ENCODE measurements at places on chromosomes 13 and 19.

- no peak for DNase-seq
Observed at GRCh38 chr13:41492432-41493260, 35.3 kb downstream of the RGCC start.

DNA sequence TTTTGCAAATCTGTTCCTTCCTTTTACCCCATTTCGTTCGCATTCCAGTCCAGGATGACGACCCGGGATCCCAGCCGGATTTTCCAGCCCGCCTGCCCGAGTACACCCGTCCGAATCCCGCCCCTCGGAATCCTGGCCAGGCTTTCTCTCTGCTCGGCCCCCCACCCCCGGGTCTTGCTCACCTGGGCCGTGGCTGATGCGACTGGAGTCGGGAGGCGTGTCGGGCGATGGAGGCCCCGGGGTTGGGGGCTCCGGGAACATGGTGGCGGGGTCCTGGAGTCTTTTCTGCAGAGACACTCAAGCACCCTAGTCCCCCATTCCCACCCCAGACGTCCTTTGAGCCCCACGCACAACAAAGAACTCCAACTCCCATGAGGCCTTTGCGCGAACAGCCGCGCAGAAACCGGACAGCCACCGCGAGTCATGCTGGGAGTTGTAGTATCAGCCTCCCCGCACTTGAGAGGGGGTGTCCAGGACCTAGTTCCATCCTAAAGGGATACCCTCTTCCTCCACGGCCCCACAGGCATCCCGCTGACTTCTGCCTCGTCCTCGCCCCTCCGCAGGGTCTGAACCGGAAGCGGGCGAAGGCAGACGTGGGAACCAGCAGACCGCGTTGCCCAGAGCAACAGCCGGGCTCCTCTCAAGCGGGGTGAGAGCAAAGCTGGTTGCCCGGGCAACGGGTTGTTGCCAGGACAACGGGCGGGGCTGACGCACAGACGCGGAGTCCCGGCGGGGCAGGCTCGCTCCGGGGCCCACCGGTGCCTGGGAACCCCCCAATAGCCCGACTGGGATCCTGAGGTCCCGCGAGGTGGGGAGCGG lies 1.1 kb downstream of the SYT5 start:
- DNase-seq: peak; percentile 63

DNA sequence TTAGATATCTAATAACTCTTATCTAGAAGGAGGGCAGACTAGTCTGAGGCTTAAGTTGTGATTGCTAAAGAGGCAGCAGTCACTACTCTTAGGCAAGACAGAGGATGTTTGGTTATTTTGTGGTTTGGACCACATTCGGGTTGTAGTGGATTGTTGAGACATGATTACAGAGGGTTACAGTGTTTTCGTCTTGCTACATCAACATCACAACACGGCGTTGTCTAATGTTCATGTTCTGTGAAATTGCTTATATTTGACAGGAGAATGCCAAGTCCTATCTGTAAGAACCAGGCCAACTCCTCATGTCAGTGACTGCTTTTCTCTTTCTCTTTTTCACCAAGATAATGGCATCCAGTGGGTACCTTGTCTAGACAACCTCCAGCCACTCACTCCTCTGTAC lies 16.8 kb upstream of the TM9SF2 start:
- DNase-seq: no peak

DNA sequence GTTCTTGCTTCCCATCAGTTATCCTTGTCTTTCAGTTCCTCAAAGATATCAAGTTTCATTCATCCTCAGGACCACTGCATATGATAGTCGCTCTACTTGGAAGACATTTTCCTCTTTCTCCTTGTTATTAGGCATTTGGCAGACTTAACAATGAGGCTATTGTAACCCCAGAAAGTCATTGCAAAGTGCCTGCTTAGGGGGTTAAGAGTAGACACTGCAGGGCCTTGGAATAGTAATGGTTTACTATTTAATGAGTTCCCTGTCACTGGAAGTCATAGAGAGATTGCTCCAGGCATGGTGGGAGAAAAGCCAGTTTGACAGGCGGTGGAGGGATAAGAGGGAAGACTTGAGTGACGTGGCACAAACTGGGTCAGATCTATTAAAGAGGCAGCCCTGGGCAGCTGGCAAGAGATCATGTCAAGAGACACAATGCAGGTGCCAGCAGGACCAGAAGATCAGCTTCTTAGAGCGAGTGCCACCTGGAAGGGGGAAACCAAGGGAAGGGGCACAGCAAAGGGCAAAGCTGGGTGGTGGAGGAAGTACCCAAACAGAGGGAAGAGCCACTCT lies 16.8 kb upstream of the CPB2 start:
- DNase-seq: no peak

GRCh38 chr13:108049211-108049610 lies 166.1 kb downstream of the LIG4 start:
- no peak for DNase-seq

DNA sequence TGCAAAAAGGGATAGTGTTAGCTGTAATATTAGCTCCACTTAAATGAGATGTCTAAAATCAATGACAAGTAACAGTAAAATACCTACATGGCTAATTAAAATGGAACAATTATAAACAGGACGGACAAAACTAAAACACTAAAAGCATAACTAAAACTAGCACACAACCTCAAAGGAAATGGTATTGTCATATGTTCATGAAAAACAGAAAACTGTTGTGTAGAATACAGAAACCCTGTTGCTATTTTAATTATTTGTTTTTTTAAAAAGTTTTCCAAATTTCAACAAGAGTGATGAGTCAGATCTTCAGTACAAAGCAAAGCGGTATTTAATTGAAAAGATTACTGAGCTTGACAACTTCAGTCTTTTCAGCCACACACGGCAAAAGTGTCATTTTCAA lies 4.2 kb downstream of the RCBTB2 start:
- no peak for DNase-seq

DNA sequence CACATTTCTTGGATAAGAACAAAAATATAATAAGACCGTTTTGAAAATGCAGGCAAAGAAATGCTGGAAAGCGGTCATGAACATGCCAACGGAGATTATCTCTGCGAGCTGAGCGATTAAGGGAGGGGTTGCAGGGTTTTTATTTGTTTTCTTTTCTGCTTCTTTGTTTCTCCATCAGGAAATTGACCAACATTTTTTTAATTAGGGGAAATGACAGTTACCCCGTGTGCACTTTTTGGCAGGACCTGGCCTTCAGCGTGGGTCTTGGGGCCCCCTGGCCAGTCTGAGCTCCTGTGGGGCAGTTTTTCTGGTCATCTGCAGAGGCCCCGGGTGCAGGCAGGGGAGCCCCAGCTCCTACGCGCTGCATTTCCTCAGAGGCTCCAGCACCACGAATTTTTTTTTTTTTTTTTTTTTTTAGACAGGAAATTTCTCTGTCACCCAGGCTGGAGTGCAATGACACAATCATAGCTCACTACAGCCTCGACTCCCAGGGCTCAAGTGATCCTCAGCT lies 31.3 kb upstream of the HOMER3 start:
- DNase-seq: no peak

GRCh38 chr13:21034603-21035191 lies 26.7 kb downstream of the LATS2 start:
- peak; percentile 57 for DNase-seq

DNA sequence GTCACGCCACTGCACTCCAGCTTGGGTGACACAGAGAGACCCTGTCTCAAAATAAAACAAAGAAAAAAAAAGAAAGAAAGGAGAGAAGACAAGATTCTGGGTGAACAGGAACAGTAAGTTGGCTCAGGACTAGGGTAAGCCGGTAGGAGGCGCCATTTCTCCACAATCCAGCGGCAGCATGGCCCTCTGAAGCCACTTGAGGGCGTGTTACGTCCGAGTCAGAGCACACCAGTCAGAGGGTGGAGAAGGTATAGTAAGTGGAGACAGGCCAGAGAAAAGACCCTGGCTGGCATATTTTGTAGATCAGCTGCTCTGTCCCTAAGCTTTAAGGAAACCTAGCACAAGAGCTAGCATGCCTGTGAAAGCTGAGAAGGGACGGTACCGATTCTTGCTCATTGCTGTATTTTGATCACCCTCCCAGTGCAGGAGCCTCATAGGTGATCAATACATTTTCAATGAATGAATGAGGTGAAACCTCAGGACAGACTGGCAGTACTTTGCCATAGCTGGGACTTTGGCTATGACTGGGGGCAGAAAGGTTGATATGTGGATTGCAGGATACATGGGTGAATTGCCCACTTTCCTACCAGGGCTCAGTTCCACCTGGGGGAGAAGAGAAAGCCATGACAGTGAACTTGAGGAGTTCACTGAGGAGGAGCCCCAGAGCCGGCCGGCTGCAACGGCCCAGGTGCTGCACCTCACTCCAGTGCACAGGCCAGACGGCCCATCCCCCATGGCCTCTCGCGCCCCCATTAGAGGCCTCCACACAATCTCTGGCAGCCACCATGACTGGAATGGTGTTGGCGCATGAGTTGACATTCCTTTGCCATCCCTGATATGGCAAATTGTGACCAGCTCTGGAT lies 23.5 kb downstream of the POU2F2 start:
- peak; percentile 65 for DNase-seq

DNA sequence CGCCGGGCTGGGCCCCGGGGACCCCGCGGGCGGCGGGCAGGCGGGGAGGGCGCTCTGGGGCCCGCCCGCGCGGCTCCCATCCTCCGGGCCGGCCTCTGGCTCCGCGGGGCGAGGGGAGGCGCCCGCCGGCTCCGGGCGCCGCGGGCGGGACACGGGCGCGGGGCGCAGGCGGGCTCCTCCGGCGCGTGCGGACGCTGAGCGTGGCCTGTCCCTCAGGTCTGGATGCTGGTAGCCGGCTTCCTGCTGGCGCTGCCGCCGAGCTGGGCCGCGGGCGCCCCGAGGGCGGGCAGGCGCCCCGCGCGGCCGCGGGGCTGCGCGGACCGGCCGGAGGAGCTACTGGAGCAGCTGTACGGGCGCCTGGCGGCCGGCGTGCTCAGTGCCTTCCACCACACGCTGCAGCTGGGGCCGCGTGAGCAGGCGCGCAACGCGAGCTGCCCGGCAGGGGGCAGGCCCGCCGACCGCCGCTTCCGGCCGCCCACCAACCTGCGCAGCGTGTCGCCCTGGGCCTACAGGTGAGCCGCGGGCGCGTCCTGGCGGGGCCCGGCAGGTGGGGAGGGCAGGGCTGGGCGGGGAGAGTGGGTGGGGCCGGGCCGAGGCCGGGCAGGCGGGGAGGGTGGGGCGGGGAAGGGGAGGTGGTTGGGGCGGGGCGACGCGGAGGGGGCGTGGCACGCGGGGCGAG lies 420 bp downstream of the IL17D start:
- peak; percentile 68 for DNase-seq

DNA sequence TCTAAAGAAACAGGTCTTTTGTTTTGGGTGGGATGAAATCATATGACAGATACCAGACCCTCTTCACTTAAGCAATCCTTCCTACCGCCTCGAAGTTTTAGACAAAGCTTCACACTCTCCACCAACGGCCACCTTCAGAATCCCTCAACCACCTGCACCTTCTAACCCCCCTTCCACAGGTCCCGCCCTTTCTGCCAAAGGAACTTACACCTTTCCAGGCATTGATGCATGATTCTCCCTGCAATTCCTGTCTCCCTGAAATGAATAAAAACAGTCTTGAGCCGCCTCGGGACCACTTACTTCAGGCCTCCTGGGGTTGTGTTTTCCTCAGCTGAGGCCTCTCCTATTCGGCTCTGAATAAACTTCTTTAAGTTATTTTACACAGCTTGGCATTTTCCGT lies 859 bp downstream of the ZNF433 start:
- no peak for DNase-seq

DNA sequence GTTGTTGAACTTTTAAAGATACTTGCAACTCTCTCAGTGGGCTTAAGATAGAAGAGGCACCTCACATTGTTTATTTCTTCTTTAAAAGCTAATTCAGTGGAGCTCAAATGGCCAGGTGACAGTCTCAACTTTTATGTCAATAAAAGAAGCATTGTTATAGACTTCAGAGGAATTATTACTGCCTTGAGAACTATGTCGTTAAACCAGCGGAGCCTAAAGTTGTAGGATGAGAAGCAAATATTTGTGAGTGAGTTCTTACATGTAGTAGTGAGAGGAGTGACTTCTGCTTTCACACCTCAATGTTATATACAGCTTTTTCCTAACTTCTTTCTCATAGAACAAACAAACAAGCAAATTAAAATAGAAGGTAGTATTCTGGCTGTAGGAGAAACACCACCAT lies 31.2 kb upstream of the DGKH start:
- DNase-seq: no peak

DNA sequence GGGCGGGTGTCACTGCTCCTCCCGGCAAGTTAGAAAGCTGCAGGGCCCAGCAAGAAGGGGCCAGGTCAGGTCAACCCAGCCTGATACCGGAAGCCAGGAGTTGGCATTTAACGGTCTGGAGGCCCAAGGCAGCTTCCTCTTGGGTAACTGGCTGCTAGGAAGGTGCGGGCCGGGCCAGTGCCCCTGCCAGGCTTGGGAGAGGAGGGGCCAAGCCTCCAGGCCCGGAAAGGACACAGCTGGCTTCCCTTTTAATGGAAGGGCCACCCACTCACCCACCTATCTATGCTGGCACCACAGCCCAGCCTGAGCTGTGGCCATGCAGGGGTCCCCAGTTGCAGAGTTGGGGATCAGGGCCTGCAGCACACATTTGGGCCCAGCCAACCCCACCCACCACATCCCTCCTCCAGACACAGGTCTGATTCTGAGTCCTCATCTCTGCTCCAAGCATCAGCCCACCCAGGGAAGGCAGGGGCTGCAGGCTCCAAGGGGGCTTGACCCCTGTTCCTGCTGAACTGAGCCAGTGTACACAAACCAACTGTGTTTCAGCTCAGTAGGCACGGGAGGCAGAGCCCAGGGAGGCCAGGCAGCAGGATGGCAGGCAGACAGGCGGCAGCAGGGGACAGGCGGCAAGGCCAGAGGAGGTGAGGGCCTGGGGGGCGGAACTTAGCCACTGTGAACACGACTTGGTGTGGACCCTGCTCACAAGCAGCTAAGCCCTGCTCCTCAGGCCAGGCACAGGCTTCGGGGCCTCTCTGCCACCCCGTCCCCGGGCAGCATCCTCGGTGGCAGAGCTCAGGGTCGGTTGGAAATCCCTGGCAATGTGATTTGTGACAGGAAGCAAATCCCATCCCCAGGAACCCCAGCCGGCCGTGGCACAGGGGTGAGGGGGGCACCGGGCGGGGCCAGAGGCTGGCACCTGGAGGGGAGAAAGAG lies 40.8 kb downstream of the ZSWIM4 start:
- peak; percentile 71 for DNase-seq

DNA sequence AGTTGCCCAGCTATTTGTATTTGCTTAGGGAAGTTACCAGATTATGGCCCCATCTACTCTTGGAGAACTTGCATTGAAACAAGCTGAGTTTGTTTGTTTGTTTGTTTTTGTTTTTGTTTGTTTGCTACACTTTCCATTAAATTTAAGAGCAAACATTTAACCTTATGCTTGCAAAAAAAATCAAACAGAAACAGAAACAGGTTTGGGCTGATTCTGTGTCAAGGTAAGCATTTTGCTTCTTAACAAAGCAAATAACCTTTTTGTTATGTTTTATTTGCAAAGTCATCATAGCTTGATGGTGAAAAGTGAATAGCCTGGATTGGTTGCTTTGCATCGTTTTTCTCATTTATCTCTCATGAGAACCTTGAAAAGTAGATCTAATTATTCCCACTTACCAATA lies 531.8 kb downstream of the EFNB2 start:
- no peak for DNase-seq

- no peak for DNase-seq
Observed at GRCh38 chr19:51598159-51598915, 27.3 kb downstream of the ZNF175 start.

DNA sequence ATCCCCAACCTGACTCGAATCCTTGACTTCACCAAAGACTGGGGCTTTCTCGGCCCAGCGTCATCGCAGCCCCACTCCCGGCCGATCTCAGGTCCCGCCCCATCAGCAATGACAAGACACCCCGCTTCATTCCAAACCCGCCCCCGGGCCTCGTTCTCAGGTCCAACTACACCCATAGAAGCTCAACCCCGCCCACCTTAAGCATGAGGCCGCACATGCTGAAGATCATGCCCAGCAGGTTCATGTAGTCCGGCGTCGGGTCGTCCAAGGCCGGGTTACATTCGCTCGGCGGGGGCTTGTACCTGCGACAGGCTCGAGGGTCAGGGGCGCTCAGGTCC lies 2.3 kb downstream of the WDR83 start:
- peak; percentile 47 for DNase-seq

Data from heart left ventricle (tissue), 16 donors.